ENCODE measurements at places on chromosomes 7 and 10.

DNA sequence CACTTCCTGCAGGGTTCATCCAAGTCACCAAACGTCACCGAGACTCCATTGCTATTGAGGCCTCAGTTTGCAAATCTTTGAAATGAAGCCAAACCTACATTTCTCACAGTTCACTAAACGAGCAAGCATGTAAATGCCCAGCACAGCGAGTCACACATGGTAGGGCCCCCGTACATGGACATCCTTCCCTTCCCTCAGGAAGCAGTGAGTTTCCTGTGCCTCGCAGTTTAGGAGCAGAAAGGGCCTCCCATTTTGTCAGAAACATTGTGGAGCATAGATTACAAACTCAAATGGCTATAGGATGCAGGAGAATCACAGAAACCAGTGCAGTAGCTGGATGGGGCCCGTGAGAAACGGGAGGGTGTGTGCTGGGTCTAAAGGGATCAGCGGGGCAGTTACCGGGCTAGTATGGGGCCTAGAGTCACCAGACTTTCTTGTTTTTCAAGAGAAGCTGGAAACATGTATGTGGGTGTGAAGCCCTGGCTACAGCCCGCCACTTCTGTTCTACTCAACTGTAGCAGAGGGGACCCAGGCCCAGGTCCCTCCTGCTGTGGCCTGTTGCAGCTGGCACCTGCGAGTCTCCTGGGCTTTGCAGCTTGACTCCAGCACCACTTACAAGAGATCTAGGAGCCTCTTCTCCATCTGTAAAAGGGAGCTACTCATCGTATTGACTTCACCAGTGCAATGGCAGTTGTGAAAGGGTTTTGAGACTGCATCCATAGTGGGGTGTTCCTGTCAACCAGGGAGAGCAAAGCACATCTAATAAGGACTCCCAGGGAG is 14.2 kb upstream of the SLC18A3 start:
- DNase-seq, result no peak

GRCh38 chr7:127375631-127376030 is 16.9 kb downstream of the ZNF800 start:
- no peak for DNase-seq

DNA sequence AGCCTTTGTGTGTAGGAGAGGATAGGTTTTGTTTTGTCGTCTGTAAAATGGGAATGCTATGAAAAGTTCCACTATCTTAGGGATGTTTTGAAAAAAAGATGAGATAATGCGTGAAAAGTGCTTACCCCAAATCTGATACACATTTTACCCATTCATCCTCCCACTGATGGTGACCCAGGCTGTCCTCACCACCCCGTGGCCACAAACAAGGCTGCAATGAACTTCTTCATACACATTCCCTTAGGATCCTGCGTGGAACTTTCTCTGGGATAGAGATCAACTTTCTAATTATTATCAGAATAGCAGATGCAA is 399 bp upstream of the OGDHL start:
- no peak for DNase-seq

DNA sequence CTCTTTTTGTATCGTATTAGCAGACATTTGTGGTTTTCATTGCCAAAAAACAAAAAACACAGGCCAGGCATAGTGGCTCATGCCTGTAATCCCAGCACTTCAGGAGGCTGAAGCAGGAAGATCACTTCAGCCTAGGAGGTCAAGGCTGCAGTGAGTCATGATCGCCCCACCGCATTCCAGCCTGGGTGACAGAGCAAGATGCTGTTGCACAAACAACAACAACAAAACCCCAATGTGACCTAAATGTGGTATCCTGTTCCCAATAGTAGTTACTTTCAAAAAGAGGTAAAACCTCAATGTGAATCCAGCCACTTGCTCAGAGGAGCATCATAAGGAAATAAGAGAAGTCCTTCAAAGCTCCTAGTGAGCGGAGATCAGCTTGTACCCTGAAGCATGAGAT is 45.8 kb upstream of the SKAP2 start:
- DNase-seq, result no peak

DNA sequence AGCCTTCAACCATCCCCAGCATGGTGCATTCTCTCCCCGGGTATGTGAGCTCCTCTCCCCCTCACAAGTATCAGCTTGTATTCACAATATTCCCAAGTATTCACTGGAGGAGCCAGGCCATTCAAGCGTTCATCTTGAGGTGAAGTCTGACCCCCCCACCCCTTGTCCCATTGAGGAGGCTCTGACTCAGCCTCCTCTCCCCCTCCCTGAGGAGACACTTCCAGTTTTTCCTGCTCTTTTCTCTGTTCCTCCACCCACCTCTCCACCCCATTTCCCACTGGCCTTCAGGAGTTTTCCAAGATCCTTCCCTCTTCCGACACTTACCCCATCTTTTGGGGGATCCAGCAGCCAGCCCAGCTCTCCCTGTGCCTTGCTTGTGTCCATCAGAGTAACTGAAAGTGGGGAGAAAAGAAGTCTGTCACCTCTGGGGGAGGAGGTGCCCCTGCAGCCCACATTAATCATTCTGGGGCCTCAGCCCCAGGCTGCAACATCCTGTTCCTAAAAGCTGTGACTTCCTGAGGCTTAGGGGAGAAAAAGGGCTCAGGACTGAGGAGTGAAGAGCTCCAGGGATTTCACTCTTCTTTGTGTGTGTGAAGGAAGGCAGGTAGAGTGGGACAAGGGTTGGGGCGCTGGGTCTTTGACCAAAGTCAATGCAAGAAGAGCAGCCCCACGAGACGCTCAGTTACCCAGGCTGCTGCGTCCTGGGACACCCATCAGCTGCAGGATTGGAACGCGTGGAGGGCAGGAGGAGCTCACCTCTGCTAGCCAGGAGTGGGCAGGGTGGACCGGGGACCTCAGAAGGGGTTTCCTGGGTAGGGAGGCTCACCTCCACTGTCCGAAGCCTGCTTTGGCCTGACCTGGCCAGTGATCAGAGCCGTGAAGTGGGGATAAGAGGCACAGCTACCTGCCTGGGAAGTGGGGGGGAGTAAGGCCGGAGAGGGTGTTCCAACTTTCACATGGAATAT is 1.1 kb downstream of the EPHA1 start:
- peak; percentile 51 for DNase-seq

- DNase-seq, result no peak
Measured at GRCh38 chr7:24786306-24786705, 29.0 kb upstream of the GSDME start.

DNA sequence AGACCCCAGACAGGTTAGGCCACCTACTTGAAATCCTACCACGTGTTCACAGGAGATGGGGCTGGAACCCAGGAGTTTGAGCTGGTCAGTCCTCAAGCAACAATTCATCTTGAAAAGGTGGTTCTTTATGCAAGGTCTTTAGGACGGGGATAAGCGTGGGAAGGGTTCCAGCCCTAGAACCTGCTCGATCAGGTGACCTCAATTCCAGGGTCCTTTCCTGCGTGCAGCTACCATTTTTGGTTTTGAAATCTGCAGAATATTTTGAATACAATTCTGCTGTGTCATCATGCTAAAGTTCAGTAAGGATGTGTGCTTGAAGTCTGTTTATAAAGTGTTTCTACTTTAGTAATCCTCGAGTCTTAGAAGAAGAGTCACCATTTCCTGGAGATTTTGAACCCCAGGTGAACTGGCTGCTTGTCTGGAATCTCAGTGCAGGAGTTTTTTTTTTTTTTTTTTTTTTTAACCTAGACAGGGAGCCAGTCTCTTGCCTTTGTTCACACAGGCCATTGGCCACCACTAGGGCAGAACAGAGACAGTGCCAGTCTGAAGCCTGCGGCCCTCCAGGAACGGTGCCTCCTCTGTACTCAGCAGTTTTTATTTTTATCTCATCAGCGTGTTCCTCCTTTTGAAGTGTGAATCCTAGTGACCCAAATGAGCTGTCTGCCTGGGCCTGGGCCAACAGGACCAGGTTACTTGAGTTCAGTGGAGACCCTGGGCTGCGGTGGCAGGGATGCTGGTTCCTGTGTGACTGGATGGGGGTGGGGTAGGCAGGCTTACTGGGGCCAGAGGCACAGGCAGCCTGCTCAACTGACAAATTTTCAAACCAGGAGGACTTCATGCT is 54.6 kb downstream of the EEPD1 start:
- DNase-seq, result no peak

DNA sequence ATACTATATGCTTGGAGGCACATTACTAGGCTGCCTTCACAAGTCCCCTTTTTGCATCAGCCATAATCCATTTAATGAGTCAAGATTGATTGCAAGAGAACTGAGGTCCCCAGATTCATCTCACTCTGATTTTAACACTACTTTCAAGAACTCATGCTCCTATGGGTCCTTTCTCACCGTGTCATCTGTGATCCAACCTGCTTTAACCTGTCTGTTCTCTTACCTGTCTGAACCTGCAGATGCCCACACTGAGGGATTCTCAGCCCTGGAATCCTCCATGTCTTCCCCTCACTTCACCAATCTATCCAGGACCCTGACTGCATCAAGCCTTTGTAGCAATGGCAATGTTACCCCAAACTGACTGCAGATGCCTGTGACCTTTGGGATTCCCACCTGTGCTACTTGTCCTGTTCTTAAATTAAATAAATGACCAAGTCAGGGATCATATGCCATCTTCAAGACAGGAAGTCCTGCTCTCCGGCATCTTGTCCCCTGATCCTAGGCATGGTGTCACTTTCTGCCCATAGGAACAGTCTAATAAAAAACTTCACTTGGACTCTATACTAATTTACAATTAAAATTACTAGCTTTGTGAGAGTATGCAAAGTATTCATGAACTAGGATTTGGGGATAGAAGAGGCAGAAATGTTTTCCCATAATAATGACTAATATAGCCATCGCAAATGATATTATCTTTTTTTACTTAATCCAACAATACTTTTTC is 25.9 kb upstream of the GOT1 start:
- DNase-seq, result no peak

- DNase-seq, result no peak
Measured at GRCh38 chr7:33701927-33702326, 203.4 kb upstream of the BMPER start.

DNA sequence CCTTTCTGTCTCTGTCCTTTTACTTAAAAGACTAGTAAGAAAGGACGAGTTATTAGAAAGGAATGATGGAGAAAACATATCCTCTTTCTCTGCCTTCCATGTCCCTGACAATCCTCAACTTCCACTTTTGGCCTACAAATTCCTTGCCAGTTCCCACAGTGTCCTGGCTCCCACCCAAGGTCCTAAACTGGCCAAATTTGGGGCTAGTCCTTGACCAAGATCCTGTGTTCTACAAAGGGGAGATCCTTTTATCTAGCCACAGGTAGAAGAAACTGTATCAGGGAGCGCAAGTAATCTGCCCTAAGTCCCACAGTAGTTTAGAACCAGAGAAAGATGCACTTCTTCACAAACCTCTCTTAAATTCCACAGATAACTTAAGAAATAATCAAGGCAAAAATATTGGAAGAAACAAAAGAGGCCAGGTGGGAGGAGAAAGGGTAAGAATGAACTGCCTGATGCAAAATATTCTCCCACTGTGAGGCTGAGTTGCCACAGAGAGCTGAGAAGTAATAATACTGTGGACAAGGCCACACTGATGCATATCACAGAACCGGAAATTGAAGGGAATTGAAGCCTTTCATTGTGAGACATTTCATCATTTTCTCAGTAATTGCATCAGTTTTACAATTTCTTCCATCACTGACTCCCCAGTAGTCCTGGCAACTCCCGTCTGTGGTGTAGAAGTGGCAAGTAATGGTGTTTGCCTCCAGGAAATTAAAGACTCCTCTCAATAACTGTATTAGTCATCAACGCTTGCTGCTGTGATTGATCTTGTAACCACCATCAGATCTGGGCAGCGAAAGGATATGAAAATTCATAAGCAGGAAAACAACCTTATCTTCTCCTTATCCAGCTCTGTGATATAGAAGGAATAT is 47.2 kb downstream of the DNAJC12 start:
- peak; percentile 75 for DNase-seq

- no peak for DNase-seq
Measured at GRCh38 chr10:57627642-57628178, 640.0 kb downstream of the IPMK start.

DNA sequence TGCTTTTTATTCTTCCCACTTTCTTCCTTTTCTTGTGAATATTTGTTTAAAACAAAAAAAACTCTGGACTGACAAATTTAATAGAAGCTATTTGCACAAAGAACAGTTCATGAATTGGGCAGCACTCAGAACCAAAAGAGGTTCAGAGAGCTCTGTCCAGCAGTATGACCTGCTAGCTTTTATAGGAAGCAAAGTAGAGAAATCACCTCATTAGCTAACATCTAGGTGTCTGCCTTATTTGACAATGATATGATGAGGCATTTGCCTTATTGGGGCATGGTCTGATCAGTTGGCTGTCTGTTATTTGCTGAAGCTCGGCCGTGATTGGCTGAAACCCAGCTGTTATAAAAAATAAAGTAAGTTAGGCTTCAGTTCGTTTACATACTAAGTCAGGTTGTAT is 819 bp upstream of the TRIM4 start:
- no peak for DNase-seq

- no peak for DNase-seq
Measured at GRCh38 chr7:36127075-36127740, 25.8 kb upstream of the EEPD1 start.

Measured in stimulated activated naive CD8-positive, alpha-beta T cell treated with anti-CD3 and anti-CD28 coated beads, Interleukin-15, amount 100 ng/mL, for 72 hours (primary cell).